Activated T-cell treated with anti-CD3 and anti-CD28 coated beads, Interleukin-2, amount 50 U/mL, for 48 hours (primary cell): ENCODE measurements at places on chromosomes 16 and 17.

DNA sequence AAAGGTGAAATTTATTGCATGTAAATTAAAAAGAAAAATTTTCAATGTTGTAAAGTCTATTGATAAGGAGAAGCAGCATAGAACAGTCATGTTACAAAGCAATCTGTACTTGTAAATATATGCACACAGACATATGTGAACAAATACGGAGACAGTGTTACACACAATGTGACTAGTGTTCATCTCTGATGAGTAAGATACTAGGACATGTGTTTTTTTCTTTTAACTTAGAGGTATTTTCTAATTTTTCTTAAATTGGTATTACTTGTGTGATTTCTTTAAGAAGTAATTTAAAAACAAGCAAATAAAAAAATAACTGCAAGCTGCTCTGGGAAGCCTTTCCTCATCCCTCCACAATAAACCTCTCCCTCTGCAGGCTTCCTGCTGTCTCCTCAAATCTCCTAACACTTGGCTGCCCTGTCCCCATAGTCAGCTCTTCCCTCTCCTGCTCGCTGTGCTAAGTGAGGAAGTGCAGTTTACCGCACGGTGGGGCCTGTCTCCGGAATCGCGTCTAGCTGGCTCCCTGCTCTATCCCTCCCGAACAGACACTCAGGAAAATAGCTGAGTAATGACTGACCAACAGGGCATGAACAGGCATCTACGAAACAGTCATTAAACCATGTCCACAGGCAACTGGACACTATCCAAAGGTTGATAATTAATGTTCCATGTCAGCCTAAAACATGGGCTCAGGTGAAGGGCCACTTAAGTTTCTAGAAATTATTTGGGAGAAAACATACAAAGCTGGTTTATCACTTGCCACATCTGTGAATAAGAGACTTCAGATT, 35.9 kb downstream of the CMTM4 start:
- DNase-seq: no peak

DNA sequence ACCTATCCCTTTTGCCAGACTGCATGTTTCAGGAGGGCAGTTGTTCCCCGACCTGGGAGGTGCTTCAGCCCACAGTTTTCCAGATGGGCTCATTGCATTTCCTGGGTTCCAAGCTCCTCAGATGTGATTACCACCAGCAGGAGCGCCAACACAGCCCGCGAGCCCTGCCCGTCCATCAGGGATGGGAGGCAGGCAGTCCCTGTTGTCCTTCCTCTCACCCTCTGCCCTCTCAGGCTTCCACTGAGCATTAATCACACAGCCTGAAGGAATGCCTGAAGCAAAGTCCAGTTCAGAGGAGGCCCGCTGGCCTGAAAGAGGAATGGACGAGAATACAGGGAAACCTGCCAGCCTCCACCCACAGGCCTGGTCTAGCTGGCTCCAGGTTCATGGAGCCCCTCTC, 256.3 kb upstream of the SDK2 start:
- DNase-seq: no peak

GRCh38 chr16:68074850-68075555, 10.2 kb upstream of the NFATC3 start:
- DNase-seq: peak; percentile 70

DNA sequence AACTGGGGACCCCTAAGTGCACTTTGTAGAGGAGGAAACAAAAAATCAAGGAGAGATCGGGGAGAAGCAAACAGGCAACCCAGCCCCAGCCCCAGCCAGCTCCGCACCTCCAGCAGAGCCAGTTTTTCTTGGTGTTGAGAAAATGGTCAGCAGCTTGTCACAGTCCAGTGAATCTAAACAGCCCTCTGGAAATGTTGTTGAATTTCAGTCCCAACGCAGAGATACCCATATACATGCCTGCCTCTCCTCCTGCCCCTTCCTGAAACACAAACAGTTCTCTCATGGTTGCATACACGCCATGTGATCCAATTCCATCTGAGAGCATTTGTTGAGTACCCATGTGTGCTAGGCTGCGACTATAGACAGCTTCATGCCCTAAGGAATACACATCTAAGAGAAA, 42.4 kb upstream of the LHX1 start:
- DNase-seq: no peak

GRCh38 chr17:55121268-55121667, 143.5 kb upstream of the HLF start:
- no peak for DNase-seq

DNA sequence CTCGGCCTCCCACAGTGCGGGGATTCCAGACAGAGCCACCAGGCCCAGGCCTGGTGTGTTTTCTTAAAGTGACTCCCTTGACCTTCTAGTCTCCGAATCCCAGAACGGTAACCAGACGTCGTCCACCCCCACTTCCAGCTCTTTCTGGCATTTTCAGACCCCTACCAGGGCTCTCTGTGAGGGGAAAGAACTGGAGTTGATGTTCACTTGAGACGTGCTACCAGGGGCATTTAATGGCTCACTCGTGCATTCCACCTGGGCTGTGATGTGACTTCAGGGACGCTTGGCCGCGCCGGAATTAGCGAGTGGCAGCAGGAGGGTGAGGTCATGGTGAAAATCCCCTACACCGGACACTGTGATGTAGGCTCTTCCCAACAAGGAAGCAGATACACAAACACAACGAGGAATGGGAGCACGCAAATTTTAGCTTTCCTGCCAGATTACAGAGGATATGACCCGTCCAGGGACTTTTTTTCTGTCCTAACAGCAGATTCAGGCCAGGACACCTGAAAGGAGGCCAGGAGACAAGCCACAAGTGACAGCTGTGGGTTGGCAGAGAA, 1.1 kb upstream of the GNA13 start:
- no peak for DNase-seq
